ENCODE measurements at places on chromosomes 7 and 10. TPM values are rescaled to one million over a fixed set of nuclear protein-coding genes. Genes with fewer than 3 reads are reported as not detected.

- no peak for DNase-seq
Observed at GRCh38 chr10:116109881-116110280, 163.1 kb downstream of the GFRA1 start.

GRCh38 chr7:94621120-94621519 lies 34.8 kb downstream of the SGCE start:
- no peak for DNase-seq

ZC3HAV1L gene
- total RNA-seq = 7.1 TPM

DNA sequence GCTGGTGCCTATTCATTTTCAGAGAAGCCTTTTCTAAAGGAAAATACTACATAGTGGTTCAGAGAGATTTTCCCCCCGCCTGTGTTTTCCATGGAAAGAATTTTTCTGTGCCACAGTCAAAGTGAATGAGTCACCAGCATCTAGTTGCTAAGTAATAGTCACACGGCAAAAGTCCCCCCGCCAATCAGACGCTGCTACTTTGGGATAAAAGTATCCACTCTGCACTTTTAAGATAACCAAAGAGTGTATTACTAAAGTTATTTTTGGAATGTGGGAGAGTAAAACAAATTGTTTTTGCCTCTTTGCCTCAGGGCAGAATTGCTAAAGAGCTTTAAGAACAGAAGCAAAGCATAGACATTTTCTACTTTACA lies 23.5 kb downstream of the ABLIM1 start:
- no peak for DNase-seq

DNA sequence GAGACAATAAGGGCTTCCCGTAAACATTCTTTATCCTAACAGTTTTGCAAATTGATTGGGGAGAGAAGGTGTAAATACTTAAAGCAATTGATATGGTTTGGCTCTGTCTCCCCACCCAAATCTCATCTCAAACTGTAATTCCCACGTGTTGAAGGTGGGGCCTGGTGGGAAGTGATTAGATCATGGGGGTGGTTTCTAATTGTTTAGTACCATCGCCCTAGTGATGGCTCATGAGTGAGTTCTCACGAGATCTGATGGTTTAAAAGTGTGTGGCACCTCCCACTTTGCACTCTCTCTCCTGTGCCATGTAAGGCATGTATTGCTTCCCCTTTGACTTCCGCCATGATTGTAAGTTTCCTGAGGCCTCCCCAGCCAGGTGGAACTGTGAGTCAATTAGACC lies 22.1 kb upstream of the CAPZA2 start:
- DNase-seq = no peak
